Renal pelvis (tissue), 12 donors: ENCODE measurements at places on chromosomes 1 and 21. TPM values are rescaled to one million over a fixed set of nuclear protein-coding genes. Genes with fewer than 3 reads are reported as not detected.
A peak's percentile ranks its signal among the peaks of the same experiment; 100 is the strongest.

GRCh38 chr1:156920233-156921052 lies at the start of gene LRRC71:
TSS of gene LRRC71 (plus strand) at chr1:156920632. CDS start at chr1:156920804, 172 bp downstream.
- DNase-seq = peak; percentile 82

- peak; percentile 76 for DNase-seq
Observed at GRCh38 chr1:26321315-26322041, 3.7 kb downstream of the CD52 start.

DNA sequence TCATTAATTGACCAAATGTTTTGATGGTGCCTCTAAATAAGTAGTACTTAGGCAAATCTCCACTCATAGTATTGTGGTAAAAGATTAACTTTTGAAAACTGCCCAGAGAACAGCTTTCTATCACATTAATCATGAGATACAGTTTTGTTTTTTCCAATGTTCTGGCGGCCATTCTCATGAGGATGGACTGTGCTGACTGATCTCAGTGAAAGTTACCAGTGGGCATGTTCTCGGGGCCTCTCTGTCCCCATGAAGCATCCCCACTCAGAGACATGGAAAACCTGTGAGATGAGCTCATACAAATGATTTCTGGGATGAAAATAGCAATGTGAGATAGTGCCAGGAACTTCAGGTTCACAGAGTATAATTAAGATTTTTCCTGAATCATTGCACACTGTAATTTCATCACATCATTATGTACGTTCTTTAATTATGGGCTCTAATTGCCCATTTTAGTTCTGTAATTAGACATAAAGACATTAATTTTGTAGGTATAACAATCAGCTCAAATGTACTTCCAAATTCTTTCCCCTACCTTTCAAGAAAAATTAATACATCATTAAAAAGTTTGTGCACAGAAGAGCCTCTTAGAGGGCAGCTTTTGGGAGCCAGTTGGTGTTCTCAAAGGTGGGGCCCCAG lies 40.5 kb downstream of the DDR2 start:
- no peak for DNase-seq

Gene SPRR1A
- polyA plus RNA-seq = not detected

DNA sequence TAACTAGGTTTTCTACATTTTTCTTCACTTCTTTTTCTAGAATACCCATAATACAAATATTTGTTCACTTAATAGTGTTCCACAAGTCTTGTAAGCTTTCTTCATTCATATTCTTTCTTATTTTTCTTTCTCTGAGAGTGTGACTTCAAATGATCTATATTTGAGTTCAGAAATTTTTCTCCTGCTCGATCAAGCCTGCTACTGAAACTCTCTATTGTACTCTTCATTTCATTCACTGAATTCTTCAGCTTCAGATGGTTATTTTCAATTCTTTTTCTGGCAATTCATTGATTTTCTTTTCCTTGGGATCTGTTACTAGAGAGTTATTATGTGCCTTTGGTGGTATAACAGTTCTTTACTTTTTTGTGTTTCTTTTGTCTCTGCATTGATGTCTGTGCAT lies 82.5 kb upstream of the CAMK1G start:
- no peak for DNase-seq

DNA sequence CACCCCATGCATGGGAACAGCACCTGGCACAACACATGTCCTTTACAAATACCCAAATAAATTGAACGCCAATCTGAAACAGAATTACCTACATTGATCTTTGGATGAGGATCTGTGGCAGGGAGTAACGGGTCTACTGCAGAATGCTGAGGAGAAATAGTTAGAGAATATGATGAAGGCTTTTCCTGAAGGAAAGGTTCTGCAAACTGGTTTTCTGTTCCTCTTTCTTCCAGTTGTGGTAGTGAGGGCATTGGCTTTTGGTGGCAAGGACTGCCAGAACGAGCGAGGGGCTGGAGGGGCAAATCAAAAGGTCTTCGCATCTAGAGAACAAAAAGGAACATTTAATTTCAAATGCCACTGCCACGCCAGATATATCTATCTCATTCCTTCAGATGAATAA lies 19.8 kb downstream of the CEP104 start:
- DNase-seq = no peak

Gene DLGAP3
- polyA plus RNA-seq = 3.3 TPM

Gene WLS
- polyA plus RNA-seq = 148 TPM

Gene DONSON
- polyA plus RNA-seq = 32.0 TPM

DNA sequence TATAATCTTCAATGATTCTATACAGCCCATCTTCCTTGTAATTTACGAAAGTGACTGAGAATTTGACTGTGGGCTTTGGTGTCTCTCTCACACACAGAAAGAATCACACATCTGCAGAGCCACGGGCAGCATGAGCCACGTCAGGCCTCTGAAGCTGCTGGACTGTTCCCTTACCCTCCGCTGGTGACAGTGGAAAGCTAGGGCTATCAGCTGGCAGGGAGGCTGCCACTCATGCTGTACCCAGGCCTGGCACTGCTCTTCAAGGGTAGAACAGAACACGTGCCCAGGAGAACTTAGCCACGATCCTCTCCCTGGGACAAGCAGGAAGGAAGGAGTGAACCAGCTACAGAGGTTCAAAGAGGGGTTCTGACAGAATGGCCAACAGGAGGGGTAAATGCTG lies 90.7 kb downstream of the JAK1 start:
- no peak for DNase-seq
